ENCODE measurements at places on chromosomes 5 and 9.

DNA sequence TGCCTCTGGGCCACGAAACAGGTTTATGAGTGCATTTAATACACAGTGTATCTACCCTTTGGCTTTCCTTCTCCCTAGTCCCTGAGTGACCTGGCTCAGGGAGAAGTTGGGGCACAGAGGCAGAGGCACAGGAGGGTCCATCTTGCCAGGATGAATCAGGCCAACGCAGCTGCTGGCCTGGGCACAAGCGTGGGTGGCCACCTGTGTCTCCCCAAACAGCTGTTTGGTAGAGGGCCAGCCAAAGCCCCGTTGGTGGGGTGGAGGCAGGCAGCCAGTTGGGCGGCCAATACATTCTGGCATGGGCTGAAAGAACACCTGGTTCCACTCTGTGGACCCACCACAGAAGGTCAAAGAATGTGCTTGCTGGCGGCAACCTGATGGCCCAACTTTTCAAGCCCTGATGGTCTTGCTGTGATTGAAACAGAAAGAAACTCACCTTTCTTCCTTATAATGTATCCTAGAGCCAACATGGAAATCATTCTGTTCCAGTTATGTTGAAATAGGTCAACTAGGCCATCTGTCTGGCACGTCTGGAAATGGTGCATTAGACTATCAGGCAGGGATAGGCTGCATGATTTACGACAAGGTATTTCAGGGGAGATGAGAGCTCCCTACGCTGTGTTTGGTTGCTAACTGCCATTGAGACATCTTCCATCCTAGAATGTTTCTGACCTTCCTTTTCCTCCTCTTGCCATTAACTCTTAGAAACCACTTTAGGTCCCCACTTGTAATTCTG is 337.4 kb downstream of the ADAMTS6 start:
- no peak for DNase-seq

GRCh38 chr5:154296525-154297159 is 106.1 kb downstream of the GALNT10 start:
- DNase-seq, result peak; percentile 75

DNA sequence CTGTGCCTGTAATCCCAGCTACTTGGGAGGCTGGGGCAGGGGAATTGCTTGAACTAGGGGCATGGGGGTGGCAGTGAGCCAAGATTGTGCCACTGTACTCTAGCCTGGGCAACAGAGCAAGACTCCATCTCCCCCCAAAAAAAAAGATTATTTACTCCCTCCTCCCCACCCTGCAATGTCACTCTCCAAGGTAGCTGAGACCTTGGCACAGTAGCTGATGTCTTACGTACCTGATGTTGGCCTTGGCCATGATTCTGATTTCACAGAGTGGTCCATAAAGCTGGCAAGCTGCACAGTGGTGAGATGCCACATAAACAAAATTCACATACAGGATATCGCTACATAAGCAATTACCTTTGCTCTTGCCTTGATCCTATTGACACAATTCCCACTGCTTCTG is 108.5 kb downstream of the CAVIN4 start:
- DNase-seq, result no peak

DNA sequence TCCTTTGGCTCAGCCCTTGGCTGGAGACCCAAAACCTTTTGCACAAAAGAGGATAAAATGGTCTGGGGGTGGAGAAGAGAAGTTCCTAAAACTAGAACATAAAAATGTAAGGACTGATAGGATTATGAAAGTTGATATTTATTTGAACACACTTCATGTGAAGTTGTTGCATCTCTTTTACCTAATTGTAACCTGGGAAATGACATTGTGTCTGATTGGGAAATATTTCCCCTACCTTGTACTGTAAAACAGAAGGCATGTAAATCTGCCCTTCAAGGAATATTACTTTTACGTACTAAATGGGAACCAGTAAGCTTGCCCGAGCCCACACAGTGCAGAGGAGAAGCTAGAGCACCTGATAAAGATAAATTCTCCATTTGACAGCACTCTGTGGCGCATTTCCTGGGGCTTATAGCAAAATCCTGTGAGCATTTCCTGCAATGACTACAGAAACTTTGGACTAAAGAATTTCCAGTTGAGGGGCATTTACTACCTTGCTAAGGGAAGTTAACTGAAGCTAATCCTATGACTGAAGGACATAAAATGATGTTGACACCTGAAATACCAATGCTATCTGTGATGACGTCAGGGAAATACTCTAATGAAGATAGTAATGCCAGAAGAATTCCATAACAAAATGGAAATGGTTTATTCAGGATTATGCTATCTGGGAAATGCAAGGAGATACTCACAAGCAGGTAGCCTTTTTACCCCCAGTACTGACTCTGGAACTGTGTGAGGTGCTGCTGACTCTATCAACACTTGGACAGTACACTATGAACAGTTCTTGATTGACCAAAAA is 78.3 kb upstream of the LIFR start:
- DNase-seq, result no peak

DNA sequence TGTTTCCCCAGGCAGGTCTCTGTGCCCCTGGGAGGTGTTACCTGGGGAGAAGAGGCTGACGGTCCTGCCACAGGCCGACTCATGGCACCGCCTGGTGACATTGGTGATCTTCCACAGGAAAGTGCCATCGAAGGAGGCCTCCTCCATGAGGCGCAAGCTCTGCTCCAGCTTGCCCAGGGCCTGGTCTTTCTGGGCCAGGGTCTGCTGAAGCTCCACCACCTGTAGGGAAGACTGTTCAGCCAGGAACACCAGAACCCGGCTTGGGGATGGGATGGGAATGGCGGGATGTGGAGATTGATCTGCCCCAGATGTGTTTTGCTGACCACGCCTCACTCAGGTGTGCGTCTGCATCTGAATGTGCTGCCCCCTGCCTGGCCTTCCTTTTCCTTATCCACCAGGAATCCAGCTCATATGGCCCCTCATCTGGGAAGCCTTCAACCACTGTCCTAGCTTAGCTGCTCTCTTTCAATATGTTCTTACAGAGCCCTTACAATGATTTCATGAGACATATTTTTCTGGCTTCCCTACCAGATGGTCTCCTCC is 15.2 kb downstream of the TRAF1 start:
- no peak for DNase-seq

- peak; percentile 76 for DNase-seq
These were observed 23.4 kb upstream of the ZBTB43 start for GRCh38 chr9:126781186-126782052.

DNA sequence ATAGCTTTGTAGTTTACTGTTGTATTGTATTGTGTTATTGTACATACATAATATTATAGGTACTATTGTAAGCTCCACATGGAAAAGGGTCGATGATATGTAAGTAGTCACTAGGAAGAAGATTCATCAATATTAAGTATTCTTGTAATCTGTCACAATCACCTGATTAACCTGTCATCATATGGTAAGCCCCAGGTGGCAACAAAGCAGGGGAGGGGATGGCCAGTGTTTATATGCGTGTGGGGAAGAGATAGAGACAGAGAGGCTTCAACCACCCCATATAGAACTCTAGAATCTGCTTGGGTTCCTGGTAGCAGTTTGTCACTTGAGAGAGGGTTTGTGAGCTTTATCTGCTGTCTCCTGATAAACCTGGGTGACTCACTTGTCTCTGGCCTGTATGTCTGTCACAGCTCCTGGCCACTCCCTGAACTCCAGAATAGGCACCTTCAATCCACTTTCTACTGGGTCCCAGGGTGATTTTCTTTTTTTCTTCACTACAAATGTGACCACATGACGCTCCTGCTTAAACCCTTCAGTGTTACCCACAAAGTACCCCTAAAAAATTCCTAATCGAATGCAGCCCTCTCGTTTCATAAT is 48.9 kb upstream of the CPEB4 start:
- no peak for DNase-seq

- no peak for DNase-seq
These were observed 36.0 kb downstream of the IPO11 start for GRCh38 chr5:62448528-62448927.

DNA sequence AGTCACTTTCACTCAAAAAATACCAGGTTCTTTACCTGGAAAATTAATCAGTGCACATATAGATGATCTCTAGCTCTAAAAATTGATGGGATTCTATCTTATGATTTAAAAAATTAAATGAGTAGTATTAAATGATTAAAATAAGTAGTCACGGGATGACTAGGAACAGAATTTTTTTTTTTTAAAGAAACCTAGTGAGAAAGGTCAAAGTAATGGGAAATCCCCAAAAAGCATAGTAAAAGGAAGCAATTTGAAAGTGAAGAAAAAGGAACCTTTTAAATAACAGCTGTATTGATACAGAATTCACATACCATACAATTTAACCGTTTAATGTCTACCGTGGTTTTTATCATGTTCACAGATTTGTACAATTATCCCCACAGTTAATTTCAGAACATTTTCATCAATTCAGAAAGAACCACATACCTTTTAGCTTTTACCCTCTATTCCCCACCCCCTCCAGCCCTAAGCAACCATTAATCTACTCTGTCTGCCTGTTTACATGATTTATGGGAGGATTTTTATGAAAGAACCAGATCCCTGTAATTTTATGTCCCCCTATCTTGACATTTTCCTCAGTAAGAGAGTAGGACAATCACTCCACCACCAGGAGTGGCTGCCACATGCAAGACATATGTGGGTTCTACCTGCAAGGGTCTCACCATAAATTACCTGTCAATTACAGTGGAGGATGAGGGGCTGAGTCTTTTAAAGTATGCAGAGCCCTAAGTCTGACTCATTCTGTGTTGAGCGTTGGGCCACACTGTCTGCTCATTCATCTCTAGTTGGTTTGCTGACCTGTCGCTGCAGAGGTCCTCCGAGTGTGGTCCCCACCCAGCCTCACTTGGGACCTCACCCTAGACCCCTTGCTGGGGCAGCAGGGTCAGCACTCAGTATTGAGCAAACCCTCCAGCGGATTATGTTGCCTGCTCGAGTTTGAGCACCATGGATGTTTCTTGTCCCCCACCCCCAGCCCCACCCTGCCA is 16.0 kb downstream of the ANKRD33B start:
- no peak for DNase-seq

- DNase-seq, result no peak
These were observed 43.8 kb downstream of the PCDHGC5 start for GRCh38 chr5:141532726-141533125.

- DNase-seq, result no peak
These were observed 59.4 kb upstream of the ICE1 start for GRCh38 chr5:5363045-5363444.

GRCh38 chr5:65062469-65063083 is 293.8 kb downstream of the CWC27 start:
- no peak for DNase-seq

- DNase-seq, result no peak
These were observed 11.5 kb upstream of the F2RL1 start for GRCh38 chr5:76807296-76807695.

DNA sequence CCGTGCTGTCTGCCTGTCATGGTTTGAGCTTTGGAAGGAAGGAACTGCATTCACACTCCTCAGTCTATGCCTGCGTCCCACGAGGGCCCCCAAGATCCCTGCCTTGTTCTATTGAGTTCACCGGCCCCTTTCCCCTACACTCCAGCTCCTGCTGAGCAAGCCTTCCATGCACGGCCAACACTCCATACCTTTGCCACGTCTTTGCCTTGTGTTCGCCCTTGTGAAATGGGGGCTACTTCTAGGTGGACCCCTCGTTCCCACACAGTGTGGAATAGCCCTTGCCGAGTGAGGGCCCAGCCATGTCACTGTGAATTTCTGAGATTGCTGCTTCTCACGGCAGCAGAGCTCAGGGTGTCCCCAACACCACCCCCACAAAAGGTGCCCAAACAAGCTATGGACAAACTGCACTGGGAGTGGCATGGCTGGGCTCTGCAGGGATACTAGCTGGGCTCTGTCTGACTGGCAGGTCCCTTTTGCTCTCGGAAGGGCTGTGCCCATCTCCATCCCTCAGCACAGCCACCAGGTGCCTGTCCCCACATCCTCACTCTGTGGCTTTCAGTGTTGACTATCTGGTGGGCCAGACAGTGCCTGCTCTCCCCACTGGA is 67.9 kb upstream of the ADAMTS2 start:
- DNase-seq, result no peak

GRCh38 chr5:958701-959571 is 49.7 kb upstream of the NKD2 start:
- DNase-seq, result peak; percentile 28

DNA sequence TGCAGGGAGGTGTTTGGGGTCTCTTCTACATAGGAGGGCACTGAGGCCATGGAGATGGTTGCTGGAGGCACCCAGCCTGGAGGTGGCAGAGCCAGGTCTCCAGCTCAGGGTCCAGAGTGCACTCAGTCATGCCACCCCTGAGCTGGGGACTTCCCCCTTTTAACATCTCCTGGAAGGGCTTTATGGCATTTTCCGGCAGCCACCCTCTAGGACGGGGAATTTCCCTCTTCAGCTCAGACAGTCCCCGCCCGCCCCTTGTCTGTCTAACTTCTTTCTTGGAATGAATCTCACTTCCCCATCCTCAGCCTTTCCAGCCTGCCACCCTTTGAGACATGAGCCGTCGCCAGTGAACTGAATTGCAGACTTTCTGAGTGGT is 49.9 kb downstream of the COL15A1 start:
- DNase-seq, result no peak

DNA sequence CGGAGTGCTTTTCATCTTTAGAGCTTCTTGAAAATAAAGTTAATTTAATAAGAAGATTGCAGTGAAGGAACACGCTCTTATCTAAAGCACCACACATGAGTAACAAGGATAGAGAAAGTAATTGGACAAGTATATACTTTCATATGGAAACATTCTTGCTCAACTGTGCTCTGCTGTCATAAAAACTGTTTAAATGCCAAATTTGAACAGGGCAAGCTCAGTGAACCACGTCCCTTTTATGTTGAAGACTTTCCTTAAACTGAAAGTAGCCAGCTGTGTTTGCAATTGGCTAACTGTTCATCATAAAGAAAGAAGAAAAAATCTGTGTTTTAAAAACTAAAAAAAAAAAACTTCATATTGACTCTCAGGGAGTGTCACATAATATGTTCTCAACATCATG is 1610.7 kb upstream of the C9orf72 start:
- no peak for DNase-seq

DNA sequence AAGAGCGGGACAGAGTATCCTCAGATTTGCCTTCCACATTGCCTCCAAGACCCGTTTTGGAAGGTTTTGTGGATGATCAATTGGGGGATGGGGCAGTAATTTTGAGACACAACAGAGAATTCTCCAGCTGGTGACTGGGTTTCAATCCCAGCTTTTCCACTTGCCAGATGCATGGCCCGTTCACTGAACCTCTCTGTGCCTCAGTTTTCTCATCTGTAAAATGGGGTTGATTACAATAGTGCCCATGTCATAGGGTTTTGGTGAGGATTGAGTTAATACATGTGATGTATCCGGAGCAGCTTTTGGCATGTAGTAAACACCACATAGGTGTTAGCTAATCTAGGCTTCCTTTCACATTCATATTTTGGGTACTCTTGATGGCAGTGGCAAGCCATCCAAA is 59.7 kb downstream of the PSAT1 start:
- DNase-seq, result no peak

DNA sequence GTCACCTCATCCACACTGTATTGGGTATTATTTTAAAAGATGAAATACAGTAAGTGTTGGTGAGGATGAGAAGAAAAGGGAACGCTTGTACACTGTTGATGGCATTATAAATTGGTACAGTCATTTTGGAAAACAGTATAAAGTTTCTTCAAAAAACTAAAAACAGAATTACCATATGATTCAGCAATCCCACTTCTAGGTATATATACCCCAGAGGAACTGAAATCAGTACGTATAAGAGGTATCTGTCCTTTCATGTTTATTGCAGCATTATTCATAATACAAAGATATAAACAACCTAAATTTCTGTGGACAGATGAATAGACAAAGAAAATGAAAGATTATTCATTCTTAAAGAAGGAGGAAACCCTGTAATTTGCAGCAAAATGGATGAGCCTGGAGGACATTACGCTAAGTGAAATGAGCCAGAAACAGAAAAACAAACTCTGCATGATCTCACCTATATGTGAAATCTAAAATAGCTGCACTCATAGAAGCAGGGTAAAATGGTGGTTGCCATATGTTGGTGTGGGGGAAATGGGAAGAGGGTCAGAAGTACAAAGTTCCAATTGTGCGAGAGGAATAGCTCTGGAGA is 191.6 kb downstream of the TRIM36 start:
- no peak for DNase-seq
